ENCODE measurements at places on chromosomes 11 and 22.

DNA sequence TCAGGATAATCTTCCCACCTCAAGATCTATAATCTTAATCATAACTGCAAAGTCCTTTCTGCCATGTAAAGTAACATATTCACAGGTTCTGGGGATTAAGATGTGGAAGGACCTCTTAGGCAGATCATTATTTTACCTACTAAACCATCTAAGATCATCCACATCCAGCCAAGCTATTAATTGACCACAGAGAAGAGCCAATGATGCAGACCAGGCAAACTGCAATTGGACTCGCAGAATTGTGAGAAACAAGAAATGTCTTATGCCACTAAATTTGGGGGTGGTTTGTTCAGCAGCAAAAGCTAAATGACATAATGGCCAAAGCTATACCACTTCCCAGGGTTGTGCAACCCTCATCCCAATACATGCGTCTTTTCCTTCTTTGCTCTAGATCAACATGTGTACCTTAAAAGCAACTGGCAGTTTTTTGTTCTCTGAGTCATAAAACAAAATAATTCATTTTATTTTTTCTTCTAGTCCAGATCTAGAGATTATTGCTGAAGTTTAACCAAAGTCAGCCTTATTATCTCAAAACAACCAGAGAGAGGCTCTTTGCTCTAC lies 88.7 kb upstream of the CHRM4 start:
- DNase-seq, result no peak

DNA sequence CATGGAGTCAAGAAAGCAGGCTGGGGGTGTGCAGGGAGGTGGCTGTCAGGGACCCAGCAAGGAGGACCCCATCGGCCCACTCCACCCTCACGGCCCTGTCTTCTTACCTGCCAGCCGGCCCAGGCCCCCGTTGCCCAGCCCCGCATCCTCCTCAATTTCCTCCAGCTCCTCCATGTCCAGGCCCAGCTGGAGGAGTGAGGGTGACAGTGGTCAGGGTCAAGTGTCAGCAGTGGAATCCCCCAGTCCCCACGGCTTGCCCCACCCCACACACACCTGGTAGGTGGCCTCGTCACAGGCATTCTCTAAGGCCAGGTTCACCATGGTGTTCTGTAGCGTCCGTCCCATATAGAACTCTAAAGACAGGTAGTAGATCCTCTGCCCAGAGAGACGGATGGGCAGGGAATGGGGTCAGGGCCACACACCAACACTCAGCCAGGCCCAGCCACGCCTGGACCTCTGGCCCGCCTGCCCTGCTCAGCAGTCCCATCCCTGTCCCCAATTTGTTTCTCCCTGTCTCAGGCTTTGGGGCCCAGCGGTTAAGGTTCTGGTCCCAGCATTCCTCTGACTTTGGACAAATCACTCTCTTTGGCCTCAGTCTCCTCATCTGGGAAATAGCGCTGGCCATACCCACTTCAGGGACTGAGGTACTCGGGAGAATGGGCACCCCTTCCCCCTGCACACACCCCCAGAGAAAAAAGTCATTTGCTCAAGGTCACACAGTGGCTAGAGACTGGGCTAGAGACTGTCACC lies 1.3 kb downstream of the PYGM start:
- no peak for DNase-seq

- no peak for DNase-seq
These were observed 169.3 kb upstream of the E2F8 start for GRCh38 chr11:19410032-19410431.

- no peak for DNase-seq
These were observed 50.3 kb downstream of the RPS6KA4 start for GRCh38 chr11:64409278-64409677.

- no peak for DNase-seq
These were observed 129.2 kb upstream of the MTMR2 start for GRCh38 chr11:96052921-96053651.

DNA sequence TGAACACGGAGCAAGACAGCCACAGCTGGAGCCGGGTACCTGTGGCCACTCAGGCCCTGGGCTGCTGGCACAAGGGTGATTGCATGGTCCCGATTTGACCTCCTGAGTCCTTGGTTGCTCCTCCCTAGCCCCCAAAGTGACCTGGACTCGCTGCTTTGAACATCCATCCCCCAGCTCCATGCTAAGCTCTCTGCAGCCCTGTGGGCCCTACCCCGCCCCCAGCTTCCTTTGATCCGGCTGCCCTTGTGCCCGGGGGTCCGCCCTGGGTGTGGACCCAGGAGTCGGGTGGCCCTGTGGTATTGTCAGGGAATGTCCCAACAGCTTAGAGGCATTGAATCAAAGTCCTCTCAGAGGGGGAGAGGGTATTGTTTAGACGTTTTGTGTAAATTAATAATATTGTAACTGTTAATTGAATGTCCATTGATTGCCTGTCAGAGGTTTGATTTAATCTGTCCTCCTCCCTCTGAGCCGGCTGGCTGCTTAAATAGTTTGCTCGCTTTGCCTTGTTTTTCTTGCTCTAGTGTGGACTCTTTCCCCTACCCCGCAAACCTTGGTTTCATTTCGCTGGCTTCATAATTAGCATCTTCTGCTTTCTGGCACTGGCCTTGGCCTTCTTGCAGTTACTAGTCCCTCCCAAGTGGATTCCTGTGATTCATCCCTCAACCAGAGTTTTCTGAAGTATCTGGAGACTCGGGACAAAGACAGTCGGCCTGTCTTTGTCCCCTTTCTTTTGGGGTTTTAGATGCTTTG lies 20.7 kb downstream of the GRIK4 start:
- no peak for DNase-seq

- no peak for DNase-seq
These were observed 1.2 kb downstream of the IFITM1 start for GRCh38 chr11:315051-315481.

GRCh38 chr11:115081972-115082371 lies 403.6 kb downstream of the NXPE2 start:
- no peak for DNase-seq

DNA sequence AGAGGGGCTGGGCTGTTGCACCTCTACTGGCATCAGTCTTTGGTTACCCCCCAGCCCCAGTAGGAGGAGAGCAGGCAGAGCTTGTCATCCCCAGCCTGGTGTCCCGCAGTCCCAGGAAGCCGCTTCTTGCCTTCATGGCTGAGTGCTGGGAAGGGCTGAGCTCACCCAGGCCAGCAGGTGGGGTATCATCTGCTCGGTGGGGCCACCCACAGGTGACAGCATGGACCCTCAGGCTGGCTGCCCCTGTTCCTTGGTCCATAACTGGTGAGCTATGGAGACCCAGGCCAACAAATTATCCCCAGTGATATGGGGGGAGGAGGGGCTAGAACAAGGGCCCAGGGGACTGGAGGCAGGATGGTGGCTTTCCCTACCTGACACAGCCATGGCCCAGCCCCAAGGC lies 6.5 kb upstream of the RHOD start:
- DNase-seq, result no peak

GRCh38 chr11:86775361-86775760 lies 25.0 kb upstream of the PRSS23 start:
- no peak for DNase-seq

- no peak for DNase-seq
These were observed 39.6 kb downstream of the BUD13 start for GRCh38 chr11:116733043-116733755.

GRCh38 chr11:57903441-57904123 lies 120.1 kb upstream of the OR9Q1 start:
- DNase-seq, result no peak

DNA sequence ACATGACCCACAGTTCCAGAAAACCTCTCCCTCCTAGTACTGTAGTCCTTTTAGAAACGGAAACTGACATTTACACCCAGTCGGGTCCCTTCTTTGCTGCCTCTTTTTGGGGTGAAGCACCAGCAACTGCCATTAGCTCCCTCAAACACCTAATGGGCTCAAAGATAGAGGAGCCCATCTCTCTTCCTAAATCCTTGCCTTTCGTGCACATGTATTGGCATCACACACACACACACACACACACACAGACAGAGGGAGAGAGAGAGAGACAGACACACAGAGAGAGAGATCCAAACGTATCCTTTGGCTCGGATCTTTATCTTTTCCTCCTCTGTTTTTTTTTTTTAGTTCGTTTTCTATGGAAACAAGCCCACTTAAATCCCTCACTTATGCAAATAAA lies 716 bp downstream of the GRM5 start:
- DNase-seq, result no peak

- no peak for DNase-seq
These were observed 18.7 kb upstream of the BID start for GRCh38 chr22:17792854-17793434.

DNA sequence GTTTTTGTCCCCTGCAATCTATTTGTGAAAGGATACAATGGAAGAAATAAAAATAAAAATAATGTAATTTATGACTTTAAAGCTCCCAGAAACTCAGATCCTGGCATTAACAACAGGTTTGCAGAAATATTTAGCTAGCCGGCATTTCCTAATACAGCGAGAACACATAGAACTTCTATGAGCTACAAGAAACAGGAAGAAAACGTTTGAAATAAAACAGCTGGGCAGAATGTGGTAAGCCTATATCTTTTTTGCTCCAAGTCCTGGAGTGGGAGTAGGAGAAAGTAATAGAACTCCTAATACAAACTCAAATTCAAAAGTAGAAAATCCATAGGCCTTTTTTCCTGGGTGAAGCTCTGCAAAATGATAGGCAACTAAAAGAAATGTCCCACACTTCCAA lies 29.6 kb upstream of the FIBIN start:
- DNase-seq, result no peak

- peak; percentile 74 for DNase-seq
These were observed 16.7 kb upstream of the ZC3H12C start for GRCh38 chr11:110076371-110076965.

GRCh38 chr22:18110194-18110953 lies at the start of gene TUBA8:
Gene TUBA8 (plus strand): TSS chr22:18110809. CDS start chr22:18110866, 57 bp downstream.
- DNase-seq, result peak; percentile 48
